Activated CD8-positive, alpha-beta memory T cell treated with anti-CD3 and anti-CD28 coated beads for 1 hour (primary cell): ENCODE measurements at places on chromosomes 3 and 15.

- no peak for DNase-seq
Observed at GRCh38 chr3:82509106-82509842, 747.8 kb upstream of the GBE1 start.

GRCh38 chr3:31903686-31904431 is 77.2 kb downstream of the OSBPL10 start:
- DNase-seq = no peak

GRCh38 chr3:90261481-90262433 is 1154.3 kb downstream of the EPHA3 start:
- no peak for DNase-seq

- DNase-seq = no peak
Observed at GRCh38 chr3:106114848-106115247, 246.0 kb upstream of the CBLB start.

DNA sequence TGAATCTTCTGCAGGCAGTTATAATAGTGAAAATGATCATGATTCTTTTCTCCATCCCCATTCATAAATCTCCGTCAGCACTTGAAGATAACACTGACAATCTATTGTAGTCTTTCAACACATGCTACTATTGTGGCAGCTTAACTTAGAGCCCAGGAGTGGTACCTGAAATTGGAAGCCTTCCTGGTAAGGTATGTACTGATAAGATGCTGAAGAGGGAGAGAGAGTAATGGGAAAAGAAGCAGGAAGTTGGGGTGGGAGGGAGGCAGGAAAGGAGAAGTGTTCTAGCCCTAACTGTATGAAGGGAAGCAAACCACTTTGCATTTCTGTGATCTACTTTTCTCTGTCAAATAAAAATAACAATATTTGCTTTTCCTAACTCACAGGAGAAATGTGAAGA is 197.4 kb upstream of the RORA start:
- no peak for DNase-seq

GRCh38 chr3:33111581-33111980 is 2.2 kb upstream of the CRTAP start:
- DNase-seq = no peak

- no peak for DNase-seq
Observed at GRCh38 chr3:126034481-126035361, 49.2 kb downstream of the SLC41A3 start.

- no peak for DNase-seq
Observed at GRCh38 chr15:78985859-78986475, 41.1 kb upstream of the CTSH start.

GRCh38 chr3:17749281-17749680 is 6.8 kb upstream of the TBC1D5 start:
- no peak for DNase-seq

DNA sequence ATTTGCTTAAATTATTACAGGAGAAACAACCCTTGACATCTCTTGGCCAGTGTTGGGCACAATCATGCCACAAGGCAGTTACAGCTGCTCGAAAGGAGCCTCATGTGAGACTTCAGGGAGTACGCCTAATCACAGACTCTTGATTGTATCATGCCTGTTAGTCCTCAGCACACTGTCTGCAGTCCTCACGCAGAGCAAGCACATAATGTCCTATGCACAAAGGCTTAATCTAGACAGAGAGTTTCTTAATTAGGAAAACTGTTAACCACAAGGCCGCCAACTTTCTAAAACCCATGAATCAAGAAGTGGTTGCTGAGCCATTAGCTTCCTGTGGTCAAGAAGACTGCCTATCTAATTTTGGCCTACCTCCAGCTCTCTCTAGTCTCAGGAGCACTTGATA is 172.0 kb downstream of the UNC13C start:
- DNase-seq = no peak

DNA sequence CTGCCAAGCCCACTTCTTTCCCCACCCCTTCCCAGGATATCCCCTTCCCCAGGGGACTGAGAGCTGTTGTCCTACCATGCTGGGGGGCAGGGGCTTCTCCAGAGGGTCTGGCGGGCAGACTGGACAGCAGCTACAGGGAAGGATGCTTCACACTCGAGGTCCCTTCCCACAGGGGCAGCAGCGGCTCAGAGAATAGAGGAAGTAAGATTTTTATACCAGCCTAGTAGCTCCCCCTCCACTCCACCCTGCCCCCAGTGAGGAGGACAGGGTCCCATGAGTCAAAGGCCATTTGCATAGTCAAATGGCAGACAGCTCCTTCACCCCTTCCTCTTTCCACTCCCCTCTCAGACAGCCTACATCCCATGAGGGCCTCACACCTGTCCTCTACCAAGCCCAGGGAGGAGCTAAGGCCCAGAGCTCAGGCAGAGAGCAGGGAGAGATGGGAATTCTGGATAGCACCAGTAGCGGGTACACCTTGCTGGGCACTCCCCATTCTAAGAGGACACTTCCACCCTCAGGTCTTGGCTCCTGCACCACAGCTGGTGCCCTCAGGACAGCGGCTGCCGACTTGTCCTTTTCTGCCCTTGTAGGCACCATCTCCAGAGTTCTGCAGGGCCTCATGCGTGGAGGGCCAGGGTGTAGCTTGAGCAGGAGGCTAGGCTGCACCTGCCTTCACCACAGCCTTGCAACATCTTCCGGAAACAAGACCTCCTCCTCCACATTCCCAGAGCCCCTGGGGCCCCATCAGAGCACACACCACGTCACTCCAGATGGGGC is at the start of gene TLR9:
TLR9 (minus strand) TSS at position 194 of the 777 bp plus-strand sequence; CDS start at position 78, 116 bp downstream.
- no peak for DNase-seq

DNA sequence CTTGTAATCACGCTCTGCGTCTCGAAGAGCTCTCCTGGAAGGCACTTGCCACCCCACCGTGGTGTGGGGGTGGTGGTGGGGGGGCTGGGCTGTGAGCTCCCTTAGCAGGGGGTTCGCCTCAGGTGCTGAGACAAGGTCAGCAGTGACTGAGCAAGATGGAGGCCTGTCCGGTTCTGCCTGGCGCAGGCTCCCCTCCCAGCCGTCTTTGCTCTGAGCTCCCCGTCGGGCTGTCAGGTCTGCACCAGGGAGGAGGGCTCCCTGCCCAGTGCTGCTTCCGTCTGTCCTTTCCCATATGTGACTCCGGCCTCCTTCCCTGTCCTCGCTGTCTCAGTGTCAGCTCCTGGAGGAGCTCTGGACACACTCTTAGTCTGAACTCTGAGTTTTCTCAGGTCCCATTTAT is 80.0 kb downstream of the PLXNA1 start:
- no peak for DNase-seq

GRCh38 chr15:99455789-99456160 is 110.0 kb upstream of the MEF2A start:
- no peak for DNase-seq

DNA sequence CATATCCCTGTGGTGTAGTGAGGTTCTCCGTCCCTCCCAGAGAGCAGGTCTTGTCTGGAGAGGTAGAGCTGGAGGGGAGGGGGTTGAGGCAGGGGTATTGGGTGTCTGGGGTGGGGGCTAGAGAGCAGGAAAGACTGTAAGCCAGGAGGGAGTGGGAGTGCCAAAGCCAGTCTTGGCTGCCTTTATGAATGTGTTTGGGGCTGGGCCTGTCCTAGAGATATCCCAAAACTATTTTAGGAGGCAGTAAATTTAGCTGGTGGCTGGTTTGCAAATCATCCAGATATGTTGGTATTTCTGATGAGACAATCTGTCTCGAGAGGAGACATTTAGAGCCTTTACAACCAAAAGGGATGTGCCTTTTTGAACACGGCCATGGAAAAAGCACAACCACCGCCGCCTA is 166.6 kb downstream of the TLE3 start:
- DNase-seq = no peak

DNA sequence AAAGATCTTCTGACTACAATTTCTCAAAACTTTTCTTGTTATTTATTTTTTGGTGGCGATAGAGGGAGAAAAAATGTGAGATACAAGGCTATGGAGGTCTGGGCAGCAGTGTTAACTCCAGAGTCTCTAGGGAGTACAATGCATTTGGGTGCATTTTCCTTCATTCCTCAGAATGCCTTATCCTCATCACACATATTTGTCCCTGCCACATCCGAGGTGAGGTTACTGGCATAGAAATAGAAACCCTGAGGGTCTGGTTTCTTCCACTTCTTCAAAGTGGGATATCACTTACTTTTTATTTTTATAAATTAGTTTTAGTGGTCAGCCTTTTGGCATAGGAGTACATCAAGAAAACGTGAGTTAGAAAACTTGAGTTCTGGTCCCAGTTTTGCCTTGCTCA is 150.4 kb downstream of the TIGIT start:
- no peak for DNase-seq

DNA sequence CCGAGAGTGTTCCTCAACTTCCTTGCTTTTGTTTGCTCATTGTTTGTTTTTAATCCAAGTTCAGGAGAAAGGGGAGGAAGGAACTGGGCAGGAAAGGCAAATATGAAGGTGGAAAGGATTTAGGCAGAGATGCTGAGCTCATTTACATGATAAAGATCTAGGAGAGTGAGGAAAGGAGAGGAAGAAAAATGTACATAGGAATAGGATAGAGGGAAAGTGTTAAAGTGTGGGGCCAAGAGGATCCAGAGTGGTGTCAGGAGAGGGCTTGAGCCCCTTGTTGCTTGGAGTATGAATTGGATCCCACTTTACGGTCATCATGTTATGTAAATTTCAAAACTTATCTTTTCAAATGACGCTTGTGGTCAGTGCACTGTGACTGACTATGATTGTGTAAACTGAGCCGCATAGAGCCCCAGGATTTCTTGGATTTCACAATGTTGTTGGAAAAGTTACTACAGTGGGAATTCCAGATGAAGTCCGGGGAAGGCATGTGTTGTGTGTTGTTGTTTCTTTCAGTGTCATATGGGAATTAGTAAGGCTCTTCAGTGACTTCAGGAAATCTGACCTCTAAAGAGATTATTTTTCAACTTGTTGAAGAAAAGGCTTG is 15.0 kb upstream of the PLD1 start:
- no peak for DNase-seq

GRCh38 chr3:159852821-159853505 is 135.7 kb upstream of the IL12A start:
- no peak for DNase-seq
